Activated naive CD4-positive, alpha-beta T cell treated with anti-CD3 and anti-CD28 coated beads, Interleukin-2, amount 10 ng/mL, durations not matched to agents 7 days and 5 days (primary cell): ENCODE measurements at places on chromosomes 3 and 15.
A peak's percentile ranks its signal among the peaks of the same experiment; 100 is the strongest.

DNA sequence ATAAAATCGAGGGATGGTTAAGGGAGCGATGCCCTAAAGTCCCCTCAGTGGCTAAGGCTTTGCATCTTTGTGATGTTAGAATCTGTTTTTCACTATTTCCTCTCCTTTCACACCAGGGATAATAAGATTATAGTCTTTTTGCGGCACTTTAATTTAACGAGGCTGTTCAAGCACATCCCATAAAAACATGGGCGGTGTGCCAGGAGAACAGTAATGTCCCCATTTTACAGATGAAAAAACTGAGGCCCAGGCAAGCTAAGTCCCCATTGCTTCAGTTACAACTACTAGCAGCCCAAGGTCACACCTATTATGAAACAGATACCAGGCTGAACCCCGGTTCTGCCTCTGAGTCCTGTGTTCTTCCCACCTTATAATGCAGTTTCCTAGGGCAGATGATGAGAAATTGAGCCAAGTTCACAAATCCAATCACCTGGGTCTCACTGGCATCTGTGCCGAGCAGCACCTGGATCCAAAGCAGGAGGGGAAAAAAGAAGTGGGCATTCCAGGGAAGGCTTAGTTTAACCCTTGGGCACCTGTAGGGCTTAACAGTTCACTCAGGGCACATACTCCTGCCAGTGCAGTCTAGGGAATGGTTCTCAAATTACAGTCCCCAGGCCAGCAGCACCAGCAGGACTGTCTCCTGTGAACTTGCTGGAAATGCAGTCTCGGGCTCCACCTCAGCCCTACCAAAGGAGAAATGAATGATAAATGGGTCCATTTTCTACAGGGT is 169.3 kb downstream of the RAB11A start:
- no peak for DNase-seq

GRCh38 chr3:61645148-61645547 is 83.8 kb downstream of the PTPRG start:
- DNase-seq, result no peak

DNA sequence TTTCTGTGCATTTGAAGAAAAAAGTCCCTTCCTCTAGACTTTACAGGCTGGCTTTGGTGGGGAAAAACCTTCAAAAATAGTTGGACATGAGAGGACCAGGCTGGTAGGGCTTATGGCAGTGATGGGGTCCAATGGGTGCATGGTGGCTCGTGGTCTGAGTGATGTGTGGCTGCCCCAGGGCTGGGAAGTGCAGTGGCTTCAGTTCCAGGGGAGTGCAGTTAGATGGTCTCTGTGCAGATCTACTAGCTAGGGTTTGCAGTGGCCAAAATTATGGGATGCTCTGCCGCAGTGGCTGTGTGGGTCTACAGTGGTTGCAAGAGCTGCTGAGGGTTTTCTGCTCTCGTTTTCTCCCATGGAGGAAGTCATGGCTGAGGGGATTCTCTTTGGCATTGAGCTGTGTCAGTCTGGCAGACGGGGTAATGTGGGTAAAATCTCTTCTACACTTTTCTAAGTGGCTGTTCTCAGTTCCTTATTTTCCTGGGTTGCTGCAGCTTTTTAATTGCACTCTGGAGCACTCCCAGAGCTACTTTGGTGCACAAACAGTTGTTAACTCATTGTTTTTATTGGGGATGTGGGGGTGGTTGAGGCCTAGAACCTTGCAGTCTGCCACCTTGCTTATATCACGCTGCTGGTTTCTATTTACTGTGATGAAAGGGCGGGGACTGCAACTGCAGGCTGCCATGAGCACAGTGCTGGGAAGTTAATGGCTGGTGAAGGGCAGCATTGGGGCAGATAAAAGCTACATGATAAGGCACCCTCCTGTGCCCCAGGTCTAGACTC is 1324.6 kb downstream of the NSUN3 start:
- DNase-seq, result no peak

DNA sequence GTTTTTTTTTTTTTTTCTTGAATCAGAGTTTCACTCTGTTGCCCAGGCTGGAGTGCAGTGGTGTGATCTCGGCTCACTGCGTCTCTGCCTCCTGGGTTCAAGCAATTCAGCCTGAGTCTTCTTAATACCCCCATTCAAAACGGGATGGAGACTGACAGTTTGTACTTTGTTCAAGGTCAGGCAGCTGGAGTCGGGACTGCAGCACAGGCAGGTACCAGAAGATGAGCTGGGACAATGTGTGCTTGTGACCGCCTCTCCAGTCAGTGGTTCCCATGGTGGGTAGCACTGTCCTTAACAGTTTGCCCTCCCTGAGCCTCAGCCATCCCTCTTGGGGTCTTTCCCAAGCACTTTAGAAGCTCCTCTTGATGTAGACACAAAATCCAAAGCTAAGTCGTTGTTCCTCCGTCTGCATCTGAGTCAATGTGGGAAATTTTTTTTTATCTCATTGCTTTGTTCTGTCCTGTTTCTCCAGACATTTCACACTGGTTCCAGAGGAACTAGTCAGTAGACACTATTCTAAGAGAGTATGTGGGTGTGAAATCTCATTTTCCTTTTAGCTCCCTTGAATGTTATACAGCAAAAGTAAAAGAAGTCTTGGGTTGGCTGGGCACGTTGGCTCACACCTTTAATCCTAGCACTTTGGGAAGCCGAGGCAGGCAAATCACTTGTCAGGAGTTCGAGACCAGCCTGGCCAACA is 5.3 kb upstream of the TTLL13 start:
- no peak for DNase-seq

GRCh38 chr3:16884084-16884747 is 539 bp upstream of the PLCL2 start:
- peak; percentile 78 for DNase-seq
